ENCODE measurements at places on chromosomes 7 and 10.

- no peak for DNase-seq
Observed at GRCh38 chr10:32073659-32074058, 17.4 kb upstream of the KIF5B start.

- DNase-seq = no peak
Observed at GRCh38 chr10:79111846-79112614, 43.3 kb downstream of the ZMIZ1 start.

DNA sequence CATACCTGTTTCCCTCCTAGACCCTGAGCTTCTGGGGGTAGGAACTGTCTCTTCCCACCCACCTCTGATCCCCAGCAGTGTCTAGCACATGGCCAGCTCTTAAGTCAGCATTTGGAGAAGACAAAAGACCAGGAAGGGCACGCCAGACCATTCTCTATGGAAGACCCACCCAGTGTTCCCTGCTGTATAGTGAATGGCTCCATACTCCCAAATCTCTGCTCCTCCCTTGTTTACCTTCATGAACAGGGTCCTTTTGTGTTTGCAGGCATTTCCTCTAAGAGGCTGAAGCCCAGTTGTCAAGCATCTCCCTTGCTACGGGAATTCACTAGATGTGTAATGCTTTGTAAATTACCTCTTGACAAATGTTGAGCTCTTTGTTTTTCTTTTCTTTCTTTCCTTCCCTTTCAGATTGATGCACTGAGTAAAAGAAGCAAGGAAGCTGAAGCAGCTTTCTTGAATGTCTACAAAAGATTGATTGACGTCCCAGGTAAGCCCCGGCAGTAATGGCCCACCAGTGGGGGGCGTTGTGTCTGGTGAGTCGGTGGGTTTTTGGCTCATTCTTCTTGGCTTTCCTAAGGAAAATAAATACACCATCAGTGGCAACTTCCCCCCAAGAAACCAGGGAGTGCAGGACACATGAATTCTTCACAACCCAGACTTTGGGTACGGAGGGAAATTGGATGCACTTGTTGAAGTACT lies 216.6 kb upstream of the SH2B2 start:
- DNase-seq = no peak

DNA sequence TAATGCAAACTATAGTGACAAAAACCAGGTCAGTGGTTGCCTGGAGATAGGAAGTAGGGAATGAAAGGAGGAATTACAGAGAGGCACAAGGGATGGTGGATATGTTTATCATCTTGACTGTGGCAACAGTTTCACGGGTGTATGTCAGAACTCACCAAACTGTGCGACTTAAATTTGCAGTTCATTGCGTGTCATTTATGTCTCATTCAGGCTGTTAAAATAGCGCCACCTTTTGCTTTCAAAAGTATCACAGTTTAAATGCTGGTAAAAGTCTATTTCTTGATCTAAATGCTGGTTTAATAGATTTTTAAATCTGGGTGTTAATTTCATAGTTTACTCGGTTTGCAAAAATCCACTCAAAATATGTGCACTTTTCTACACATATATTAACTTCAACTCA lies 51.0 kb downstream of the PTTG1IP2 start:
- DNase-seq = no peak
